ENCODE measurements at places on chromosomes 5 and 9. TPM values are rescaled to one million over a fixed set of nuclear protein-coding genes. Genes with fewer than 3 reads are reported as not detected.

The ABO gene
- 1.3 TPM for total RNA-seq

The FBLL1 gene
- total RNA-seq = 36.4 TPM

The FCN2 gene
- not detected for total RNA-seq

The GDA gene
- total RNA-seq = 139 TPM
